ENCODE measurements at places on chromosomes 11 and 22. TPM values are rescaled to one million over a fixed set of nuclear protein-coding genes. Genes with fewer than 3 reads are reported as not detected.

RRP7A gene
- 23.4 TPM for total RNA-seq

RRP8 gene
- total RNA-seq, result 8.9 TPM

LRRC32 gene
- total RNA-seq, result 17.8 TPM

SMIM35 gene
- total RNA-seq, result not detected

PHLDA2 gene
- total RNA-seq, result 4.2 TPM

- H3K4me1 ChIP-seq, result peaks cover 10% of the 10 kb centered on the region
- H3K27ac ChIP-seq, result no peak overlapping the region
- H3K27me3 ChIP-seq, result no peaks in the 10 kb centered on the region
- H3K4me3 ChIP-seq, result no peak overlapping the region
- H3K36me3 ChIP-seq, result no peaks in the 10 kb centered on the region
- DNase-seq, result no peak
These were observed 46.6 kb upstream of the TCF20 start for GRCh38 chr22:42317008-42317407.

DNA sequence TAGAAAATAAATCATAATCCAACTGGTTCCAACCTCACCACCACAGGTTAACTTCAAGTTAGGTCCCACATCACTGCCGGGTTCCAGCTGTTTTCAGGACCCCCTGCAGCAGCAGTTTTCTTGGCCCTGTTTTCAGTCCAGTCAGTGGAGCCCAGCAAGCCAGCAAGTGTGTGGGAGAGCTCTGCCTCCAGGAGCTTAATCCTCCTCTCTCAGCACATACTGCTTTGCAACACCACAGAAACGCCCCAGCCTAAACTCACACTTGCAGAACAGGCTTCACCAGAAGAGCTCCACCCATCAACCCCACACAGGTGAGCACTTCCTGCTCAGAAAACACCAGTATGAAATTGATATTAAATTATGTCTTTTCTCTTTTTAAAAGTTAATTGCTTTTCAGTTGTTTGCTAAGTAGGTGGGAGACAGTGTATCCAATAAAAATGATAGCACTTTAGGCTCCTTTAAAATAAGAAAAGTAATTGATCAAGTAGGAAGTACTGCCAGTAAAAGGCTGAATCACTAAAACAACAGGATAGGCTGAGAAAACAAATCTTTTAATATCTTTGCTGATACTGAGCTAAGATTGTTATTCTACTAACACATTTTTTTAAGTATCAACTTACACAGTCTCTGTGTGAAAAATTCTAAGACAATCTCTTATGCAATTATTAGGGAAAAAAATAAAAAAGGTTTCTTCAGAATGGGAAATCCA is 81.5 kb upstream of the TP53AIP1 start:
- peaks cover 12% of the 10 kb centered on the region for H3K4me1 ChIP-seq
- no peaks in the 10 kb centered on the region for H3K27me3 ChIP-seq
- no peak overlapping the region for H3K4me3 ChIP-seq
- peak; percentile 83 for DNase-seq

DNA sequence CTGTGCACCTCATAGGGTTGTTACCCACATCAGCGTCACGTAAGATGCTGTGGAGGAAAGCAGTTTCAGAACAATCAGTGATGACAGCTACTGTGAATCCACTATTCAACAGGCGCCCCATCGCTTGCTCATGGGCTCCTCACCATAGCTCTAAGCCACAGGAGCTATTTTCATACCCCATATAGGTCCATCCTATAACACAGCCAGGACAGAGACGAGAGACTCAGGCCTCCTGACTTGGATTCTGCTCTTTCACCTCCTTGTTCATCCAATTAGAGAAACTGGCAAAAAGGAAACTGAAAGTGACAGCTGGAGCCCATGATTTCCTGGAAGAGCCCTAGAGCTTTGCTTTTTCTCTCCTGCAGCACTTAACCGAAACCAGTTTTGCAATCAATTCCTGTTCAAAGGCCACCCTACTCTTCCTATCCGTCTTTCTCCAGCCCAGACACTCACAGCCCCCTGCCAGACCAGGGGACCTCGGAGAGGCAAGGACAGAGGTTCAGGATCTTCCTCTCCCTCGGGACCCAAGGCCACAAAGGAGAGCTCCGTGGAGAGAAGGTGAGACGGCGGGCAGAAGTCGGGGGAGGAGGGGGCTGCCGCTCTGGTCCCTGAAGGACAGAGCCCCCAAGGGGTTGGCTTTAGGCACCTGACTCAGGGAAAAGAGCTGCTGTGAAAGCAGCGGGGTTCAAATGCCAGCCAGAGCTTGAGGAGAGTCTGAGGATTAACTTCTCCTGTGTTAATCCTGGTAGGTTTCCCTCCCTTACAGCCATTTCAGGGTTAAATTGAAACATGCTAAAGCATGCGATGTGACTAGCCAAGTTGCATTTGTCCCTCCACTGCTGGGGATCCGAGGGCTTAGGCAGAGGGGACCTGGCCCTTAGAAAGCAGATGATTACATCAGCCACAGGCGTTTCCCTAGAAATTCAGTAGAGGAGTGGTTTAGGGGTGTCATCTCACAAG is at the start of gene APOL6:
Gene APOL6 (plus strand): TSS at position 381 of the 960 bp plus-strand sequence. CDS start 7,980 bp downstream, outside the sequence.
- peak within 1 kb of the TSS; percentile 24 for H3K4me3 ChIP-seq
- H3K27ac ChIP-seq, result peak within 1 kb of the TSS; percentile 55
- DNase-seq, result peak; percentile 67
- H3K4me1 ChIP-seq, result peaks cover 13% of the 10 kb centered on the region
- H3K36me3 ChIP-seq, result no peaks in the 10 kb centered on the region

DNA sequence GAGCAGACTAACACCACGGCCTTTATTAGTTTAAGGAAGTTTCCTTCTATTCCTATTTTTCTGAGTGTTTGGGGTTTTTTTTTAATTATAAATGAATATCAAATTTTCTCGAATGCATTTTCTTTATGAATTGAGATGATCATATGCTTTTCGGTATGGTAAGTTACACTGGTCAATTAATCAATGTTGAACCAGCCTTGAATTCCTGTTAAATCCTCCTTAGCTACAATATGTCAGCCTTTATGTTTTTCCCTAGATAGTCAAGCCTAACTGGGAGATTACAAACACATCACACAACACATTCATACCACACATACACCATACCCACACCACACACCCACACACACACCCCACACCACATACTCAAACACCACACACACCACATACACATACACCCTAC is 247.6 kb downstream of the BRD1 start:
- no peaks in the 10 kb centered on the region for H3K4me1 ChIP-seq
- H3K27ac ChIP-seq, result no peak overlapping the region
- no peaks in the 10 kb centered on the region for H3K27me3 ChIP-seq
- H3K4me3 ChIP-seq, result no peak overlapping the region

GRCh38 chr11:131686836-131687235 is 316.4 kb downstream of the NTM start:
- H3K27ac ChIP-seq, result no peak overlapping the region
- peaks cover 8% of the 10 kb centered on the region for H3K4me1 ChIP-seq
- H3K4me3 ChIP-seq, result no peak overlapping the region
- DNase-seq, result no peak
- H3K27me3 ChIP-seq, result no peaks in the 10 kb centered on the region
- H3K36me3 ChIP-seq, result no peaks in the 10 kb centered on the region

Data from body of pancreas (tissue), 4 donors.